Parietal lobe (tissue), 2 donors: ENCODE measurements at places on chromosomes 4 and X. TPM values are rescaled to one million over a fixed set of nuclear protein-coding genes. Genes with fewer than 3 reads are reported as not detected.

Gene PAGE1
- total RNA-seq: not detected

Gene SOWAHD
- total RNA-seq: 0.31 TPM

Gene BRS3
- not detected for total RNA-seq

Gene ADH1A
- not detected for total RNA-seq

Gene CNGA2
- not detected for total RNA-seq

Gene FAM47A
- total RNA-seq: not detected

Gene CTAG1A
- total RNA-seq: not detected

Gene CA5B
- 14.7 TPM for total RNA-seq

Gene VCX2
- total RNA-seq: not detected

Gene TEX11
- total RNA-seq: not detected

Gene SSX3
- not detected for total RNA-seq

Gene SHROOM3
- total RNA-seq: 32.9 TPM

Gene BDH2
- total RNA-seq: 7.5 TPM

Gene DUSP21
- not detected for total RNA-seq

Gene NAP1L5
- 30.0 TPM for total RNA-seq

Gene POU4F2
- total RNA-seq: not detected

Gene CYSLTR1
- 0.63 TPM for total RNA-seq

Gene CCSER1
- total RNA-seq: 336 TPM

Gene CT45A3
- total RNA-seq: not detected

Gene REST
- total RNA-seq: 11.6 TPM
